CD4-positive, alpha-beta T cell treated with Interleukin-4 for 4 hours (primary cell): ENCODE measurements at places on chromosomes 11 and 22.

DNA sequence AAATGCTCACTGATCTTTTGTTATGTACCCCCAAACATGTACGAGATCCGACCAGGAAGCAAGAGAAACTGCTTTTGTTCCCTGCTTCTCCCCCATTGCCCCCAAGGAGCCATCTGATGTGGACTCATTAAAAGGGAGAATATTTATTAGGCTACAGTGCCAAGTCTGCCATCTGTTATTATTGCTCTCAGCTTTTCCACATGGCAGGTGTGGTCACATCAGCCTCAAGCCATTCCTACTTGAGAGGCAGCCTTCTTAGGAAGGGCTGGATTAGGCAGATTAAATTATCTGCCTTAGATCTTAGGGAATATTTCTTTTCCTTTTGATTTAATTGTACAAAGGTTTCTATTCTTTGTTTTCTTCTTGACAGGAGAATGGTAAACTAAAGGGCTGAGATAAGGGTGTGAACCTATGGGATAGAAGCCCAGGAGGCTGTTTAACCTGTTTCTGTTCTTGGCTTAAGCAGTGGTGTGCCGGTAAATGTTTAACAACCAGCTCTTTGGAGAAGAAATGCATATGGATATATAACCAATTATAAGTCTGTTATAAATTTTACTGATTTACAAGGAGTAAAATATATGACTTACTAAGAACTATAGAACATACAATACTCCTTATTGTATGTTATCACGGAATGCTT is 88.8 kb downstream of the PDHX start:
- no peak for DNase-seq

DNA sequence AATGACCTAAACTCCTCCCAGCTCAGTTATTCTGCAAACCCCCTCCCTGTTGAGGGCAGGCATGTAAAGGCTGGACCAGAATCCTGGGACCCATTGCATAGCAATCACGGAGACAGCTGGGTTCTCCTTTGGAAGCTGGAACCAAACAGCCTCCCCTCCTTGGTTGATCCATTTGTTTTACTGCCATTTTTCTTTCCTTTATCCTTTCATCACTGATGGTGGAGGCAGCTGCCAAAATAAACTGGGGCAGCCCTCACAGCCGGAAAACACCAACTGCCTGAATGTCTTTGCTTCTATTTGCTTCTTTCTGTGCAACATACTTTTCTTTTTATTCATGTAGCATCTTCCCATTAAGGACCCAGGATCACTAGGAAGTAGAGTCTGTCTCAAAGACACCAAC is 150.0 kb upstream of the SYT13 start:
- no peak for DNase-seq

DNA sequence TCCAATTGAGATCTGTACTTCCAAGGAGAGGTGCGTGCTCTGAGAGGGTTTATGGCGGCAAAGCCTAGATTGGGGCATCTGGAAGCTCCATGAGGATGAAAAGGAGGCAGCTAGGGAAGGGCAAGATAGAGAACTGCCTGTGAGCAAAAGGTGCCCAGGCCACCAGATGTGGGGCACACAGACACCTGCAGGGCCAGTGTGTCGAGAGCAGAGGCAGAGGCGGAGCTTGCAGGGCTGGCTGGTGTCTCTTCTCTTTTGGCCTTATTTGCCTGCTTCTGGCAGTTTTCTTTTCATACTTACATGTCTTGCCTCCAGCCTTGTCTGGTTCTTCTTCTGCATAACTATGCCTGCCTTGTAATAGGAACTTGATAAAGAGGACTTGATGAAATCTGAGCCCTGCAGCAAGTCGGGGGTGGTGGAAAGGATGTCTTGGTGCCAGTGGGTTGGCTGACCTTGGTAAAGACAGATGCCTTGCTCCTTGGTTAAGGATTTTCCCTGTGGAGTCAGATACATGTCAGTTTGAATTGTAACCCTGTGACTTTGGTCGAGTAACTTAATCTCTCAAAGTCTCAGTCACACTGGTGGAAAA is 680.3 kb downstream of the NTM start:
- no peak for DNase-seq

DNA sequence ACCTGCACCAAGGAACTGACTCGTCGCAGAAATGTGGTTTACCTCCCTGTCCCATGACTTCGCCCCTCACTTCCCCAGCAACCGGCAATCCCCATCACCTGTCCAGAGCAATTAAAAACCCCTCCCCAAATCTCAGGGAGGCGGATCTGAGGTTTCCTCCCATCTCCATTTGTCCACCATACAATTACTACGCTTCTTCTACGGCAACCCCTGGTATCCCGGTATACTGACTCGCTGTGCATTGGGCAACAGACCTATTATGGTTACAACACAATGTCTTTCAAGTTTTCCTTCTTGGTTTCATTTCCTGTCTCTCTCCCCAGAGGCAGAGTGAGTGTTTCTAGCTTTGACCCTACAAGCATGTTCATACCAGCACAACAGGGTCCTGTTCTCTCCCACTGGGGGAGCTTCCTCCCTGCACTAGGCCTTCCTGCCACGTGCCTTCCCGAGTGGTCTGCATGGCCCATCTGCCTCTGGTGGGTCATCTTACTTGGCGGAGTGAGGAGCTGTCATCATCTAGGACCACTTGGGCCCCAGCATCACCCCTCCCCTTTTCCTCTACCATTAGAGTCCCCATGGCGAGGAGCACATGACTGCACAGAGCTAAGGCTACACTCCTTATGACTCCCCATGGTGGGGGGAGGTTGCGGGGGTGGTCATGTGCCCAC is 30.3 kb upstream of the NAP1L4 start:
- no peak for DNase-seq

DNA sequence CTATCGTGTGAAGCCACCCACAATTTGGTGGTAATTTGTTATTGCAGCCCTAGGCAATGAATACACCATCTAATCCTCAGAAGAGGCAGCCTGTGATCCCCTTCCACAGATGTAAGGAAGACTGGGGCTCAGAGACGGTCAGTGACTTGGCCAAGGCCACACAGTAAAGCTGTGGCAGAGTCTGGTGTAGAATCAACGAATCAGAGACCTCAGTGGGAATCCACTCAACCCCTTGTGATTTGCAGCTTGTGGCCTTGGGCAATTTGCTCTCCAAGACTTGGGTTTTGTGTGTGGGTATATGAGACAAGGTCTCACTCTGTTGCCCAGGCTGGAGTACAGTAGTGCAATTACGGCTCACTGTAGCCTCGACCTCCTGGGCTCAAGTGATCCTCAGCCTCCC is 1.9 kb downstream of the LGALS2 start:
- no peak for DNase-seq

DNA sequence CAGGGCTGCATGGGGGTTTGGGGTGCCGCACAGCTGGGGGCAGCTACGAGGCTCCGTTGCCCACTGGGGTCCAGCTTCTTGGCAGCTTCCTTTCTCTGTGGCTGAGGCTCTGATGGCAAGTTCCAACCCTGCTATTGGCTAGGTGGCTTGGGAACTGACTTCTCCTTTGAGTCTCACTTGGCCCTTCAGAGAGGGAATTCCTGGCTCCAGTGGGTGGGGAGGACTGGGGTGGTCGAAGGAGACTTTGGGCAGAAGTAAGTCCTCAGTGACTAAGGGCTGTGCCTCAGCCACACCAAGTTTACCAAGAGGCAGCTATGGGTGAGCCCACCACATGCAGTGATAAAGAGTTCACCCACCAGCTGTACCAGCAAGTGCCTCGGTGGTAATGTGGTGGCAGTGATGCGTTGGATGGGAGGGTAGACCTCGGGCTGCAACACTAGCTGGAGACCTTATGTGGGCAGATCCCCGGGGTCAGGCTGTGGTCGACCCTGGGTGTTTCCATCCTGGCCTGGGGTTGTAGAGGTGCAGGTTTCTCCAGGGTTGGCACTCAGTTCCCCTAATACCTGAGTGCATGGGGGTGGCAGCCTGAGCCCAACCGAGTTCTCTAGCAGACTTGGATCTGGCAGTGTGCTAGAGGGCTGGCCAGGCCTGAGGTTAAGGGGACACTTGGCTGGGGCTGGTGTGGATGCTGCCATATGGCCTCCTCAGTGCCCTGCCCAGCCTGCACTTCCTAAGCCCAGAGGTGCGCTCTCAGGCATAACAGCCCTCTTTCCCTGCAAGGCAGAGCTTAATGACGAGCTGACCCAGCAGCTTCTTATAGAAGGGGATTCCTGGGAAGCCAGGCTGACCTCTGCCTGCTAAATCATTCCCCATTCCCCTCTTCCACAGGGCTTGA is 197.0 kb upstream of the CADM1 start:
- no peak for DNase-seq
